NCI-H1694 treated with DMSO at 0.1 percent for 48 hours (cell line): ENCODE measurements at places on chromosomes 16 and 17.

DNA sequence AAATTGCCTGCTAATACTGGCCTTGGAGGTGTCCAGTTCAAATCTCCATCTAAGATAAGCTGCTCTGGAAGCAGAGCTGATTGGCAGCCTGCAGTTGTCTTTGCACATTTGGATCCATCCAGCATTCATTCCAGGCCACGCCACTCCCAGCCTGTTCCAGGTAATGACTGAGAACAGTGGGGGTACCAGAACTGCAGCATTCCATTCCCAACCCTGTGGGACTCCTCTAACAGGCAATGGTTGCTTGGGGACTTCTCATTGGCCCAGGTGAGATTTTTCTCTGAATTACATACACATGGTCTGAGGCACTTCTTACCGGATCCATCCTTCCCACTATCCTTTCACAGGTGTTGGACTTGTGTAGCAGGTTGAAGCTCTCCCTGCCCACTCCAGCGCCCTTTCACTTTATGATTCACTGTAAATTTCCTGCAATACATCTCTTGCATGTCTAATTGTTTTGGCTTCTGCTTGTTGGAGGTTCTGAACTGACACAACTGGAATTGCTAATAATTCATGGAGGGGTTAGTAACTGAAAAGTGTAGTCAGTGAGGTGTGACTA is 206.1 kb upstream of the ZFHX3 start:
- DNase-seq, result no peak

GRCh38 chr16:56938664-56939513 is 6.9 kb downstream of the HERPUD1 start:
- DNase-seq, result no peak

GRCh38 chr16:4641306-4641687 is 16.7 kb downstream of the MGRN1 start:
- DNase-seq, result no peak

- DNase-seq, result peak; percentile 2
These were observed 22.6 kb downstream of the NDE1 start for GRCh38 chr16:15672514-15673167.

DNA sequence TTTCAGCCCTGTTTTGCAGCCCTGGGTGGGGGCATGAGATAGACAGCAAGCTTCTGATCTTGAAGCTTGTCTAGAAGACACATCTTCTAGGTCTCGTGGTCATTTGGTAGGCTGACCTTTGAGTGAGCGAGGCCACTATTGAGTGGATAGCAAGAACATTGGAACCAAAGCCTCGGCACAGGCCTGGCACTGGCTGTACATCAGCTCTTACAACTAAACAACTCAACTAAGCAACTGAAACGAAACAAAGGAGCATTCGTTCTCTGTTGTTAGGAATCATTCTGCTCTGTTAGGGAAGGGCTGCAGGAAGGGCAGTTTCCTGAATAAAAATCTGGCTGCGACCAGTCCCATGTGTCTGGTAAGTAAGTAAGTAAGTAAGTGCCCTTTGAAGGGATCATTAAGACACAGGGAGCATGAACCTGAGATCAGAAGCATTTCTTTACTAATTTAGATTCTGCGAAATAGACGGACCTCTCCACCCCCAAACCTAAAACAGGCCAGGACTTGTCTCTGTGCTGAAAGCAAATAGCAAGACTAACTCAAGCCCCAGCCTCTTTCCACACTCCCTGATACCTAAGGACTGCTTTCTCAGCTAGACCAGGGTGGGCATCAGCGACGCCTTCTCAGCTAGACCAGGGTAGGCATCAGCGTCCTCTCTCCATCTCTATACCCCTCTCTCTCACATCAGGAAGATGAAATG is 22.7 kb downstream of the CYB561 start:
- no peak for DNase-seq

DNA sequence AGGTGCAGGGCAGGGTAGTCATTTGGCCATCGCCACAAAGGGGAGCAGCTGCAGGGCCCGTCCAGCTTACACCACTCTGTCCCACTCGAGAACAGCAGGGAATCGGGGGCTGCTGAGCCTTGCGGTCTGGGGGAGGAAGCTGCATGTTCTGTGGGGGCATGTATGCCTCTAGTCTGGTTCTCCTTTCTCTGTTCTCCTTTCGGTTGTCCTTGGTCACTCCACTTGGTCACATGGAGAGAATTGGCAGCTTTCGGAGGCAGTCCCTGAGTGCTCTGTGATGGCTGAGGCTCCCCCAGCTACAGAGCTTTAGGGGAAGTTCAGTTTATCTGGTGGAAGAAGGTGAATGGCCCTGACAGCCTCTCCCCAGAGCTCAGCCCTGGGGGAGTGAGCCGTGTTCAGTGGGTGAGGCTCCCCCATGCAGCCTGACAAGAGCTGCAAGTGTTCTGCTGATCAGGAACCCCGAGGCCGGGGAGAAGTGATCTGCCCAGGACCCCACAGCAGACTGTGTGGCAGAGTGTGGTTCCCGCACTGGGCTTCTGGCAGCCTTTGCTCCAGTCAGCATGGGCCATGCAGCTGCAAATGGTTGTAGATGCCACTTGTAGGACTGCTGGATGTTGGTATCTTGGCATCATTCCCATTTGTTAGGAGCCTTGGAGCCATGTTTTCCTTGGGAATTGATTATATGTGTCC is 22.3 kb upstream of the SMPD3 start:
- DNase-seq, result no peak

DNA sequence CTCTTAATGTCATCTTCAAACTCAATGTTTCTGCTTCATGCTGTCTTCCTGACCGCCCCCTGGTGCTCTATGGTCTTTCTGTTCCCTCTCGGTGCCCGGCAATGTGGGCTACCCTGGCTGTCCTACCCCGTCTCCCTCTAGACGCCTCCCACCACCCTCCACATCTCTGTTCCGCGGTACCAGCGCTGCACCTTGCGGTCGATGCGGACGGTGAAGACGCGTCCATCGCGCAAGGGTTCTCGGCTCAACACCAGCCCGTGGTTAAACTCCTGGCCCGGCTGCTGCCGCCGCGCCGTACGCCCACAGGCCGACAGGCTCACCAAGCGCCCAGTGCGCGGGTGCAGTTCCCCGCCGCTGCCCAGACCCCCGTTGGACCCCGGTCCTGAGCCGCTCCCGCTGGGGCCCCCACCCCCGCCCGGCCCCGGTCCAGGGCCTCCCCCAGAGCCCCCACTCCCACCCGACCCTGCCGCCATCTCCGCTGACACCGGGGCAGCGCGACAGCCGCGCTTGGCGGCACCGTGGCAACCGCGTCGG is at the start of gene NEURL4:
Gene NEURL4 (minus strand): TSS at position 496 of the 534 bp plus-strand sequence. CDS start 23 bp downstream, at position 473.
- no peak for DNase-seq

DNA sequence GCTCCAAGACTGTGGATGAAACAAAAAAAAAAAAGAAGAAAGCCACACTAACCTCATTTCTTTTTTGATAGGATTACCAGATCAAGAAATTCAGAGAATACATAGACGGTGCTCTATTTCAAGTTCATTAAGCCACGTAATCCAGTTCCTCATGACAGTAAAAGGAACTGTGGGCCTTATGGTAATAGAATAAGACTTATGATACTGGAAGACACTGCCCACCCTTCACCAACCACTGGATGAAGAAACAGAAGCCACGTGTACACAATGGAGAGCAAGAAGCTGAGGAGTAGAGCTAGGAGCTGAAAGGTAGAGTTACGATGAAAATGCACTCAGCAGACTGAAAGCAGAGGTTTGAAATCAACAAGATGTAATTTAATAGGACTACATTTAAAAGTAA is 11.2 kb downstream of the NCBP3 start:
- DNase-seq, result no peak

DNA sequence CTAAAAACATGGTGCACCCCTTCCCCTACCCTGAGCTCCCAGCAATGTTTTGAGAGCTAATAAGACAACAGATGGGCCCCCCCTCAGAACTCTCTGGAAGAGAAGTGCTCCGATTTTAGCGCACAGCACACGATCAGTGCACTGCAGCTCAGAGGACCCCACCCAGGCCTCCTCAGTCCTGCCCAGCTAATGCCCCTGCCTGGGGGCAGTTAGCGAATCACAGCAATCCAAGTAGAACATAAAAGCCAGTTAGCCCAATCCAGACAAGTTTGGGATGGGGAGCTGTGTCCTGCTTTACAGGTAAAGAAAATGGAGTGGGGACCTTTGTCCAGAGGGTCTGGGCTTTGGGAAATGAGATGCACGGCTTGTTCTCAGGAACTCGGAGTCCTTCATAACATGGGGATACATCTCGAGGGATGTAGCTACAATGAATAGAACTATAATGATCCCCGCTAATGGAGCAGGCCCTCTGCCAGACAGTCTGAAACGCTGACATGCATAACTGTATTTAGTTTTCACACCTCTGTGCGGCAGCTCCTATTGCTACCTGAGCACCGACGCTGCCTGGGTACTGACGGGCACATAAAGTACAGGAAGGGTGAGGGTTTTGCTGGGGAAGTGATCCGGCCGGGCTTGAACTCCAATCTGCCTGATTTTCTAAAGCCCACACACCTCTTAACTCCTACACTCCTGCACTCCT is 29.7 kb upstream of the CDC42EP4 start:
- DNase-seq, result no peak

DNA sequence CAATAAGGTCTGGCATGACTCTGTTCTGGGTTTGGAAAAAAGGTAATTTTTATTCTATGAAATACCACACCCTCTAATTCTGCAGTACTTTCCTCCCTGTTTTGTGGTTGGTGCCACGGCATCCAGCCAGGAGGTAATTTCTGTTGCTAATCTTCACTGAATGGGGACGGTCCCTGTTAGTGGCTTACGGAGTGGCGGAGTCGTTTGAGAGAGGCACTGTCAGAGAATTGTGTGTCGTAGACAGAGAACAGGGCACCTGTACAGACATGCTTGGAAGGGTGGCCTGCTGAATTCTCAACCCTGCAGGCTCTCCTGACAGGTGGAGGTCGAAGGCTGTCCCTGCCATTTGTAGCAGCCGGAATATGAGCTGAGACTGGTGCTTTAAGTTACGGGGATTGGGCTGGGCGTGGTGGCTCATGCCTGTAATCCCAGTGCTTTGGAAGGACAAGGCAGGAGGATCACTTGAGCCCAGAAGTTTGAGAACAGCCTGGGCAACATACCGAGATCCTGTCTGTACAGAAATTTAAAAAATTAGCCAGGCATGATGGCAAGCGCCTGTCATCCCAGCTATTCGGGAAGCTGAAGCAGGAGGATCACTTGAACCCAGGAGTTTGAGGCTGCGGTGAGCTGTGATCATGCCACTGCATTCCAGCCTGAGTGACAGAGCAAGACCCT is 33.2 kb downstream of the EEF2K start:
- no peak for DNase-seq

GRCh38 chr16:55499951-55500529 is 8.8 kb upstream of the LPCAT2 start:
- no peak for DNase-seq

- DNase-seq, result peak; percentile 26
These were observed 22.9 kb downstream of the DHRS7C start for GRCh38 chr17:9768381-9768934.

GRCh38 chr16:58649707-58650106 is 20.1 kb upstream of the CNOT1 start:
- no peak for DNase-seq

GRCh38 chr17:60641810-60642220 is 35.8 kb upstream of the BCAS3 start:
- DNase-seq, result peak; percentile 79

DNA sequence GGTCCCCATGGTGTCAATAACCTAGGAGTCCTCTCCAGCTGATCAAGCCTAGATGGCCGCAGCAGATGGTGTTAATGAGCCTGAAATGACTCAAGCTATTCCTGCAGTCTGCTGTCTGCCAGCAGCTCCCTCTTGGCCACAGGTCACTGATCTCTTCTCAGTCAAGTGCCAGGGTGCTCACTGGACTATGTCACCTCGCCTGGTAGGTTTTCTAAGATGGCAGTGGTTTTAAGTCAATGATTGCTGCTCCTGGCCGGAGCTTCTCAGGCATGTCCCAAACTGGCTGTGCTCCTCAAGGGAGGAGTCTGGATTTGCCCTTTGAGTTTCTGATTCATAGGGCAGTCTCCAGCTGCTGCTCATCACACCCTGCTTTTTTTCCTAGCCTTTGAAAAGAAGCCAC is 58.6 kb upstream of the SHISA6 start:
- DNase-seq, result no peak

- DNase-seq, result no peak
These were observed 17.5 kb downstream of the HELZ start for GRCh38 chr17:67227488-67227887.

DNA sequence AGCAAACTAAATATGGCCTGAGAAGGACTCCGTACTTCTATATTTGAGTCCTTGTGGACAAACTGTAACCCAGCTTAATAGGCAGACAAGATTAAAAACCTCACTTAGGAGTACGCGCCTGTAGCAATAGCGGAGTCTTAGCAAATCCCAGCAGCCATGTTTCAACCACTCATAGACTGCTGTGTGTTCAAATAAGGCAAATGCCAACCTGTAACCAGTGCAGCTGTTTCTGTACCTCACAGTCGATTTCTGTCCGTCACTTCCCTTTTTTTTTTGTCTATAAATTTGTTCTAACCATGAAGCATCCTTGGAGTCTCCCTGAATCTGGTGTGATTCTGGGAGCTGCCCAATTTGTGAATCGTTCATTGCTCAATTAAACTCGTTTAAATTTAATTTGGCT is 30.2 kb downstream of the TANC2 start:
- no peak for DNase-seq

GRCh38 chr16:85153656-85154091 is 41.4 kb upstream of the CIBAR2 start:
- DNase-seq, result peak; percentile 36

GRCh38 chr17:57811638-57812280 is 38.1 kb downstream of the MRPS23 start:
- peak; percentile 20 for DNase-seq

GRCh38 chr16:66428682-66429251 is 1.7 kb downstream of the BEAN1 start:
- DNase-seq, result no peak

DNA sequence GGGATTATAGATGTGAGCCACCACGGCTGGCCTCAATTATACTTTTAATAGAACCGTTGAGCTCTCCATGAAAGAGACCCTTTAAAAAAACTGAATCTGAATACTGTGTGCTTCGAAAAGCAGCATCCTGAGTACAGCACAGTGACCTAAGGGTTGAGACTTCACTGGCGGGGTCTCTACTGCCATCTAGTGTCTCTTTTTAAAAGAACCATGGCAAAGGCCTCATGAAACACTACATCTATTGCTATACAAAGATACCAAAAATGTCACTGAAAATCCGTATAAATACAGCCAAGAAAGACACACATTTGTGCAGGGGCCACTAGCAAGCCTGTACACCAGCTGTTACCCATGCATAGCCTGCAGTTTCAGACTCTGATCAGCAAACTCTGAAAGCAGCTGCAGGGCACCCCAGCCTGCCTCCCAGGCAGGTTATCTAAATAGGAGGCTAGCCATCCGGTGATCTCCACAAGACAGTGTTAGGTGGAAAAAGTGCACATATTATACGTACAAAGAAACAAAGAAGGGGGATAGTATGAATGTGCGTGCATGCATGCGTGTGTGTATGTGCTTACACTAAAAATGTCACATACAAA is 35.3 kb downstream of the NPLOC4 start:
- peak; percentile 83 for DNase-seq

- no peak for DNase-seq
These were observed 4.6 kb upstream of the STARD3 start for GRCh38 chr17:39632153-39632941.

GRCh38 chr17:73954951-73955350 is 248.5 kb upstream of the RPL38 start:
- DNase-seq, result no peak
